Stimulated activated CD4-positive, alpha-beta T cell treated with anti-CD3 and anti-CD28 coated beads, Interleukin-4, amount 100 ng/mL, for 4 hours (primary cell): ENCODE measurements at places on chromosomes 6 and 20.
A peak's percentile ranks its signal among the peaks of the same experiment; 100 is the strongest.

DNA sequence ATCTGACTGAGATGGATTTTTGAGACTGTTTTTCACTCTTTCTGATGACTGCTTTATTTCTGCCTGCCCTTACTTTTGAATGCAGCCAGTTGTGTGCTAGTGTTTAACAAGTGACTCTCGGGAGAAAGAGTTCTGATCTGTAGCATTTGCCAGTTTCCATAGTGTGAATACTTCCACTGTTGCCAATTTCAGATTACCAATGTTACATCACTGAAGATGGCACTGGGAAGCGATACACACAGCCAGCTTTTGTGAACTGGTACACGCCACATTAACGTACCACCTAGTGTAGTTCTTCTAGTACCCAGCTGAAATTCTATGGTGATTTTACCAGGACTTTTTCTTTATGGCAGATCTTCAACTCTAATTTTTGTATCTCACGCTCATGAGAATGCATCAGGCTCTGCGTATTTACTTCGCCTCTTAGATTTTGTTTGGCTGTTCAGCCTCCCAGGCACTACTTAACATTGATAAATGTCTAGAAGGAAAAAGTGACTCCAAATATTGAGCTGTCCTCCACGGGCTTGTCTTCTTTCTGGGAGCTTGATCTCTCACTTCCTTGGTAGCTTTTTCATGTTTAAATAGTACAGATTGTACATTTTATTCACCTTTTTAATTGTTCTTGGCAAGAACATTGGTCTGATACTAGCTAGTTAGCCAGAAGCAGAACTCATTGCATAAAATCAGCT is 521.6 kb upstream of the SOX4 start:
- no peak for DNase-seq

DNA sequence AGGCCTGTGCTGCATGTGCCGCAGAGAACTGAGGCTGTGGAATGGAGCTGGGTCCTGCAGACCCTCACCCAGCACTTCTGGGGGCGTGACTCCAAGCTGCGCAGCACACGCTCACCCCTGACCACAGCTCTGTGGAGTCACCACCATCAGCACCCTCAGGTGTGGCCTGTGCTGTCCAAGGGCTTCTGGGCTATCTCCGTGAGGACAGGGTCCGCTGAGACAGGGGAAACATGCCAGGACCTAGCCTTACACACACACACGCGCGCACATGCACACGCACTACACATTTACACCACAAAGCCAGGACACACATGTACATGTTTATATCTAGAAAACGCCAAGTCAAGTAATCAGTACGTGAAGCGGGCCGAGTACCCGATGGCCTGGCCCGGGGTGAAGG is 26.8 kb upstream of the TCFL5 start:
- no peak for DNase-seq

- no peak for DNase-seq
These were observed 44.6 kb downstream of the ABRACL start for GRCh38 chr6:139073118-139073517.

DNA sequence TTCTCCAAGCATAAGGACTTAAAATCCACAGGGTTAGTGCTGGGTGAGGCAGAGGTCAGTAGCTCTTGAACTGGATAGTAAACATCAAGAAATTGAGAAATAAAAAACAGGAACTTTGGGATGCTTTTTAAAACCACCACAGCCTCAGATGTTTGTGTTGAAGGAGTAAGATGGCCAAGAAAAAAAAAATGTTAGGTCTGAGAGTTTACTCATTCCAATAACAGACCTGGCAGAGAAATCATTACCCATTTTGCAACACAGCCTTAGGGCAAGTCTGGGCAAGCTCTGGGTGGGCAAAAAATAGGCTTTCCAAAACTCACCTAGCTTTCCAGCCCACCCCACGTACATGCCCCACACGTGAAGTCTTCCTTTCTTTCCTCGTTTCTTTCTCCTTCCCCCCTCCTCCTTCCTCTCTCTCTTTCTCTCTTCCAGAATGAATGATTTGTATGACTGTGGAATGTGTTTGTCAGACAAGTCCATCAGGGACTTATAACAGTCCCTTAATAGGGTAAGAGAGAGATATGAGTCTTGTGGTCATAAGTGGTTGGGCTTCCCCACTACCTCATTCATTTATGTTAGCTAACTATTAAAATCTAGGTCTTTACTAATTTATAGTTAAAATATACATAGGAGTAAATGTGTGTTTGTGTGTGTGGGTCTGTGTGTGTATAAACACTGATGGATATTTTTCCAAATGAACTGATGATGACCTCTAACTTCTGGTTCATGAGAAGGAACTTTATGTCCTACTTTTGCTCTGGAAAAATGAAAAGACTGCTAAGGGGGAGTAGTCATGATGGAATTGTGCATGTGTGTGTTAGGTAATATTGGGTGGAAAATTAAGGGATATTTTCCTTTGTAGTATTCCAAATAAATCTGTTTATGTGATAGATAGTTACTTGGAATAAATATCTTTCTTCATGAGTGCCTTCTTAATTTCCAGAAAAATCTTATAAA is 18.0 kb upstream of the DSE start:
- no peak for DNase-seq

GRCh38 chr6:141552463-141552862 is 580.3 kb upstream of the GJE1 start:
- DNase-seq: no peak

GRCh38 chr6:12548526-12548925 is 168.0 kb upstream of the PHACTR1 start:
- no peak for DNase-seq

- DNase-seq: no peak
These were observed 4.2 kb downstream of the OCSTAMP start for GRCh38 chr20:46546298-46546697.

- DNase-seq: no peak
These were observed 327.2 kb downstream of the CBLN4 start for GRCh38 chr20:55678126-55678525.

GRCh38 chr20:9332791-9333479 is 181.5 kb upstream of the LAMP5 start:
- no peak for DNase-seq

- no peak for DNase-seq
These were observed 91.7 kb upstream of the SOX4 start for GRCh38 chr6:21501815-21502214.

DNA sequence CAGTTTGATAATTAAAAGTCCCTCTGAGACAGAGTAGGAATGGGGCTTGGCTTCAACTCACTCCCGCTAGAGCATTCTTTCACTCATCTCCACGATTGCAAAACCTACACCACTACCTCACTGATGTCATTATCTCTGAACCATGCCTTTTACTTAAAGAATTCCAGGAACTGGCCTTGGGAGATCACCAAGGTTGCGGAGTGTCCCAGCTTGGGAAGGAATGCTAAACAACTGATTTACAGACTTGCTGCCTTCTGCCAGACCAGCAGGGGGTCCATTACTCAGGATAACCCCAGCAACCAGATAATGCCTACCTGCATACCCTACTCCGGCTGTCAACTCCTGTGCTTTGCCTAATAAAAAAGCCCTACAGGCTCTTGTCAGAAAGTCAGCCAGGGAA is 102.2 kb upstream of the RALGAPA2 start:
- no peak for DNase-seq

GRCh38 chr6:12033770-12034169 is 21.7 kb downstream of the HIVEP1 start:
- DNase-seq: no peak

- DNase-seq: no peak
These were observed 98.8 kb upstream of the SNX9 start for GRCh38 chr6:157724138-157724820.

GRCh38 chr20:22511943-22512910 is 72.1 kb downstream of the FOXA2 start:
- DNase-seq: no peak

DNA sequence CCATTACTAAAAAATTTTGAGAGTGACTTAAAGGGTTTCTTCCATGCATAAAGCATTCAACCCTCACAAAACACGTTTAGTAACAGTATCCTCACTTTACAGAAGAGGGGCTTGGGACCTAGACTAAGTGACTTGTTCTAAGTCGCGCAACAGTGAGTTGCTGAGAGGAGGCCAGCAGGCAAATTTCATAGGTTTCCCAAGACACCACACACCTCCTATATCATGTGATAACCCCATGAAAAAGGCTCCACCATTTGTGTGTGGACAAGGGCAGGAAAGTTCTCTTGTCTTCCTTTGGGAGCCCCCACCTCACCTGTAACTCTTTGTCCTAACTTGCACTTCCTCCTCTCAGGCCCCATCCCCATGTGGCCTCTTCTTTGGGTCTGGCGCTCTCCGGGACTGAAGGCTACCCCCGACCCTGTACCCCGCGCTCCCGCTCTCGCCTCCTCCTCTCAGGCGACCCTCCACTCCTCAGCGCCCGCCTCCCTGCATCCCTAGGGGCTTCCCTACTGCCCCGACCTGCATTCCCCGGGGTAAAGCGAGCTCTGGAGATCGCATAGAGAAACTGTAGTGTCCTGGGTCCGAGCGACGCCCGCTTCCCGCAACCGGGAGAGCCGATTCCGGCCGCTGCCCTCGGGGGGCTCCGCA is 392 bp downstream of the PSMB8 start:
- DNase-seq: peak; percentile 19

DNA sequence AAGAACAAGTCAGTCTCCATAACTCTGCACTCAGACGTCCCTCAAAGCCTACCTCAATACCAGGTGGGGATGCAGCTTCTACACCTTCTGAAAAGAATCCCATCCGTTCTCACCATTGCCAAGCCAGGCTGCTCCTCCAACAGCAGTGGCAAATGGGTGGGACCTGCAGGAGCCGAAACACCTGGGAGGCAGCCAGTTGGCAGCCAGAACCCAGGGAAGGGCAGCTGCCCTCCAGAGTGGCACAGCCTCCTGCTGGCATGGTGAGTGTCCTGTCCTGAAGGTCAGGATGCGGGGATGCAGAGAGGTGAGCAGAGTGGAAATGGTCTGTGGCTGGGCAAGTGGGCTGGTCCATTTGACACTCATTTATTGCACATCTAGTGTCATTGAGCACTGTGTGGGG is 210.6 kb upstream of the CDH4 start:
- DNase-seq: no peak

DNA sequence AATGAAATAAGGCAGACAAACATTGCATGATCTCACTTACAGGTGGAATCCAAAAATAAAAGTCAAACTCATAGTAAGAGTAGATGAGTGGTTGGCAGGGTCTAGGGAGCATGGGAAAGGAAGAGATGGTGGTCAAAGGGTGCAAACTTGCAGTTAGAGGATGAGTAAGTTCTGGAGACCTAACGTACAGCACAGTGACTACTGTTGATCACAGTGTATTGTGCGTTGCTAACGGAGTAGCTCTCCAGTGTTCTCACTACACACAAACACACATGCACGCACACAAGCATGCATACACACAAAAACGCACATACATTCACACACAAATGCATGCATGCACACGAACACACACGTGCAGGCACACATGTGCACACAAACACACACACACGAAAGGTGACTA is 54.9 kb downstream of the LY86 start:
- no peak for DNase-seq

DNA sequence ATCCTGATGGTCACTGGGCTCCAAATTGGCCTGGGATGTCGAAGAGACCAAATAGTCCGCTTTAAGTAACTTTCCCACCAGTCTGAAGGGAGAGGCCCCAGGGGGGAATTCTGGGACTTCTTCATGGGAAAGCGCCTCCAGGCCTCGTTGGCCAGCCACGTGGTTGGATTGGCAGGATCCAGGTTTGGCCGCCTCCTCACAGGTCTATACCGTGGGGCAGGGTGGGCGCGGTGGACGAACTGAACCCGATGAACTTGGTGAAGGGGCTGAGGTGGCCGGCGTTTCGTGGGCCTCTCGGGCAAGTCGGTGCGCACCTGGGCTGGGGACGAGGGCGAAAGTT is 297 bp downstream of the POM121L2 start:
- DNase-seq: no peak

GRCh38 chr6:23370051-23370450 is 756.0 kb upstream of the NRSN1 start:
- DNase-seq: no peak

GRCh38 chr20:12248481-12248880 is 330.8 kb downstream of the BTBD3 start:
- DNase-seq: no peak

- no peak for DNase-seq
These were observed 65.2 kb downstream of the GTF2H5 start for GRCh38 chr6:158233214-158233795.

DNA sequence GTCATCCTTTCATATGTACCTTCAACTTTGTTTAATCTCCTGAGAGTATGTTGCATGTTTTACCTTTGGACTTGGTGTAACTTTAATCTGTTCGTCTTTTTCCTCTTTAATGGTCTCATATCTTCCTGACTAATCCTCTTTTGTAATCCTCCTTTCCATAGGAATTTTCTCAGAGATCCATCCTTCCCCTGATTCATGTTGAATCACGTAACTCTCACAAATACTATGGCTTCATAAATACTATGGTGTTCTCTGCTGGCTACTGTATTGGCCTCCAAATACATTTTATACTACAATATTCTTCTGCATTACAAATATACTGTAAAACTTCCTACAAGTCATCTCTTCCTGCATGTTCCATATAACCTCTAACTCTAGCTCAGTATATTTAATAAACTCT is 317.7 kb upstream of the ADGRB3 start:
- no peak for DNase-seq

GRCh38 chr20:2902291-2902690 is 29.0 kb downstream of the PTPRA start:
- DNase-seq: no peak

GRCh38 chr6:117359581-117359980 is 66.2 kb downstream of the ROS1 start:
- no peak for DNase-seq

DNA sequence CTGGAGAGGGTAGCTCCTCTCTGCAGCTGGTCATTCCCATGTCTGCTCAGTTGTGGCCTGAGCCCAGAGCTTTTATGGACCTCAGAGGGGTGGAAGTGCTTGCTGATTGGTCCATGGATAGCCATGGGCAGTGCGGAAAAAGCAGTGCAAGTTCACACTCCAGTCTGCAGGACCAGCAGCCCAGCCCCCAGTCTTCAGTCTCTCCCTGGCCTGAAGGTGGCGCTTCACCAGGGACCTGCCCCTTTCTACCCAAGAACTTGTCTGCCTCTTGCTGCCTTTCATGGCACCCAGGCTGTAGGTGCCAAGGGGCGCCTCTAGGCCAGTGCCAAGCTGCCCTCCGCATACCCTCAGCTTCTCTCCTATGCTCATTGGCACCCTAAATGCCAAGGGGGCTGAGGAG is 91.0 kb downstream of the TBXT start:
- no peak for DNase-seq

GRCh38 chr20:49483018-49483695 is 689 bp upstream of the KCNB1 start:
- DNase-seq: no peak

DNA sequence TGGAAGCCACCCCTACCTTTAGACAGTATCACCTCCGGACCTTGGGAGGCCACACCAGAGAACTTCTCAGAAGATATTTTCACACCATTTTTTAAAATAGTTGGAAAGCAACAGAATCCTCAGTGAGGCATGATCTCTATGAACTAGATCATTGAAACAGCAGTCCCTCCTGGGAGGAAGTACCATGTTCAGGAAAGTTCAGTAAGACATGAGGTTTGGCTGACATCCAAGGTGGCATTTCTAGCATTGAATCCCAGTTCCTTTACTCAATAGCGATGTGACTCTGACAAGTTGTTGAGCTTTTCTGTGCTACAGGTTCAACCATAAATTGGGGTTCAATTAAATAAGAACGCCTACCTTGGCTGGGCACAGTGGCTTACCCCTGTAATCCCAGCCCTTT is 169.0 kb downstream of the TBC1D7 start:
- no peak for DNase-seq

- no peak for DNase-seq
These were observed 53.0 kb downstream of the SASH1 start for GRCh38 chr6:148395583-148396101.
